Endodermal cell (in vitro differentiated cells): ENCODE measurements at places on chromosomes 1 and 21.

DNA sequence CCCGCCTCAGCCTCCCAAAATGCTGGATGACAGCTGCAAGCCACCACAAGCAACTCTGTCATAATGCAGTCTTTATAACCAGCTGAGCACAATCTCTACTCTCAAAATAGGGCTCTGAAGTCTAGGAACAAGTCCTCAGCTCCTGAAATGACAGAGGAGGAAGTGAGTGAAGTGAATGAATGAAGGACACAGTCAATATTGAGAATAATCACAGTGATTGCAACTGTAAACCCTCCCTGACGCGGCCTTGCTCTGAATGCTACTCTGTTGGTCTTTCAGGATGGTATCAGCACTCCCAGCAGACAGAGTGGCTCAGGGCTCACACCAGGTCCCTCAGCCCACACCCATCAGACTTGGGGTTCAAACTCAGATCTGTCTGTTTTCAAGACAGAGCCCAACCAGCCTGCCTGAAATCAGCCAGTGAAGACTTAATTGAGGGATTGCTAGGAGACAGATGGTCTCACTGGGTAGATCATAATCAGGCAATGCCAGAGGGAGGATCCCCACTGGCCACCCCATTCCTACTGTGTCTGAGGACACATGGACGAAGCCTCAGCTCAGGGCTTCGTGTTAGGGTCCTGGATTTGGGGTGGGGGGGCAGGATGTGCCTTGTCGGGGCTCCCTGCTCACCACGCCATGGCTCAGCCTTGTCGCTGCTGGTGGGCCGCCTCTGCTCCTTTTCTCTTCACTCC is 20.9 kb downstream of the RNF187 start:
- DNase-seq: no peak

- DNase-seq: no peak
These were observed 792.4 kb upstream of the ADGRL2 start for GRCh38 chr1:81008293-81008692.

- DNase-seq: peak; percentile 72
These were observed 94.2 kb downstream of the PLXNA2 start for GRCh38 chr1:208149776-208150514.

- no peak for DNase-seq
These were observed 19.5 kb downstream of the ST7L start for GRCh38 chr1:112599477-112599876.

- no peak for DNase-seq
These were observed 1.0 kb downstream of the CDKN2C start for GRCh38 chr1:50970931-50971582.
